CD4-positive, alpha-beta T cell treated with Interleukin-15 for 1 hour (primary cell): ENCODE measurements at places on chromosomes 11 and 22.

DNA sequence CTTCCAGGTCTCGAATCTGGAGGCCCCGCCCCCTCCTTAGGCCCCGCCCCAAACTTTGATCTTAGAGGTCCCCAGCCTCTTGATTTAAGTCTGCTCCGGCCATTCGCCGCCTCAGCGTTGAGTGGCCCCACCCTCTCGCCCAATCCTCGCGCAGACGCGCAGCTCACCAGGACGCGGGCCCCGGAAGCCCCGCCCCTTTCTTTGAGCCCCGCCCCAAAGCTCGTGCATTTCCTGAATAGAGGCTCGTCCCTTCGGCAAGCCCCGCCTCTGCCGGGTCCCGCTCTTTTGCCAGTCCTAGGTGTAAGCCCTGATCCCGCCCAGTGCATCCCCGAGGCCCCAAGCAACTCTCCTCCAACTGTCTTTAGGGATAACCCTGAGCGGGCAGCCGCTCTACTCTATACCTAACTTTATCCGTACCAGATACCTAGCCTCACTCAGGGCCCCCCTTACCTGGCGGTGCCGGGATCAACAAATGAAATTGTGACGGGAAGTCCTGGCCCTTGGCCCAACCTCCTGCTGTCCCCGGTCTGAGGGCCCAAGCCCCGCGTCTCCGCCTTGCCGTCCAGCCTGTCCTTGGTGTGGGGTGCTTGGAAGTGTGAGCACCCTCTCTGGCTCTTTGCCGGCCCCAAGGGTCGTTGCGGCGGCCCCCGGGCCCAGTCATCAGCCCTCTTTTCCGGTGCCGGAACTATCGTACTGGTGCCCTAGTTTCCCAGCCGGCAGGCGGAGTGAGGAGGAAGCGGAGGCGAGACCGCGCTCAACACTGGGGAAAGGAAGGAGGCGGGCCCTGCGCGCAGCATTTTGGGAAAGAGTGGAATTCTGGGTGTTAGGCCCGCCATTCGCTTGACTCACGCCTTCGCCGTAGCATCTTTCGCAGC is at the start of gene SNRPD3:
Gene SNRPD3, plus strand, starts transcription at position 835 of the 875 bp plus-strand sequence. CDS start 1,676 bp downstream, outside the sequence.
- DNase-seq: peak; percentile 99

GRCh38 chr11:92627615-92628256 is 341.7 kb upstream of the MTNR1B start:
- DNase-seq: no peak

DNA sequence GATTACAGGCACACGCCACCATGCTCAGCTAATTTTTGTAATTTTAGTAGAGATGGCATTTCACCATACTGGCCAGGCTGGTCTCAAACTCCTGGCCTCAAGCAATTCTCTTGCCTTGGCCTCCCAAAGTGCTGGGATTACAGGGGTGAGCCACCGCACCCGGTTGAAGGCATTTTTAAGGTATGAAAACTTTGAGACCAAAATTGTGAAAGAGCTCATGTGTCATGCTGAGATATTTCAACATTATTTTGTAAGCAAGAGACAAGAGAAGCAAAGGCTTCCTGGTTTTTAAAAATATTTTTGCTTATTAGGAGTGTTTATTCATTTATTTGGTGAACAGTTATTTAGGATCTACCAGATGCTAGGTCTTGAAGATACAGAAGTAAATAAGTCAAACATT is 6.8 kb downstream of the NHERF4 start:
- DNase-seq: no peak

DNA sequence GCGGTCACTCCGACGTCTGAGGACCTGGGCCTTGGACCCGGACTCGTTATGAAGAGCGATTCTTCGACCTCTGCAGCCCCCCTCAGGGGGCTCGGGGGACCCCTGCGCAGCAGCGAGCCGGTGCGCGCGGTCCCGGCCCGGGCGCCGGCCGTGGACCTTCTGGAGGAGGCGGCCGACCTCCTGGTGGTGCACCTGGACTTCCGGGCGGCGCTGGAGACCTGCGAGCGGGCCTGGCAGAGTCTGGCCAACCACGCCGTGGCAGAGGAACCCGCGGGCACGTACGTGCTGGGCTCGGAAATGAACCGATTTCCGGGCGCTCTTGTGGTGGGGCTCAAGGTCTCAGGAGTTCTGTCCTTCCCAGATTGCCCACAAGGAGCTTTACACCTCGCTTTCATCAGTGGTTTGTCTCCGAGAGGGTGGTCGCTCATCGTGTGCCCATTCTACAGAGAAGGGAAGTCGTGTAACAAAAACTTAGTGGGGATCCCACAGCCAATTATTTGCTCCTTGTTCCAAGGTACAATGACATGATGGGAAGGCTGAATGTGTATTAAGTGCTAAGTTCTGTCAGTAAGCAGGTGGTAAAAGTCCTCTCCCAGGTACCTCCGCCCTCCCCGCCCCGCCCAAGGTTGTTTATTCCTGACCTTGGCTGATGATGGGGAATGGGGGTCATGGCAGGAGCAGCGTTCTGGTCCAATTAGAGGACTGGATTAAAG is 695 bp downstream of the PEX26 start:
- no peak for DNase-seq

DNA sequence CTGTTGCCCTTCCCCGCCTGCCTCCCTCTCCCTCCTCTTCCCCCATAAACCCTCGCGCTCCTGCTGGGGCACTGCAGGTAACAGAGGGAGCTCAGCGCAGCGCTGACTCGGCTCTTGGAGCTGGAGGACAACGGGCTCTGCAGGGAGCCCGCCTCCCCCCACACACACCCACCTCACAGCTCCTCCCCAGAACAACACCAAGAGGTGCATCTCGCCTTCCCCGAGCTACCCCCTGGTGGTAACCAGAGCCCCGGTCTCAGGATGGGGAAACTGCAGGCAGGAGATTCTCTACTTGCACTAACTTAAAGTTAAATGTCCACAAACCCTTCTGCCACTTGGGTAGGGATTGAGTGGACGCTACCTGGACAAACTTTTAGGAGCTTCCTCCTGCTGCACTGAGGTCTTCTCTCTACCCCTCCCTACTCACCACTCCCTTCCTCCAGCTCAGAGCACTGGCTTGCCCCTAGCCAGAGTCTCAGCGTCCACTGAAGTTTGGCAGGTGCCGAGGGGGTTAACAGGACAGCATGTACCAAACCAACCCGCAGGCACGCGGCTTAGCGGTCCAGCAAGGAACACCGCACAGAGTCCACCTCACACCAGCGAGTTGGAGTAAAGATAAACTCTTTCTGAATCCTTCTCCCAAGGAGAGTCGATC is 4.0 kb upstream of the SCN4B start:
- DNase-seq: no peak

- no peak for DNase-seq
Measured at GRCh38 chr11:86980086-86980796, 25.0 kb upstream of the FZD4 start.

GRCh38 chr11:34749666-34750659 is 129.1 kb downstream of the EHF start:
- no peak for DNase-seq

DNA sequence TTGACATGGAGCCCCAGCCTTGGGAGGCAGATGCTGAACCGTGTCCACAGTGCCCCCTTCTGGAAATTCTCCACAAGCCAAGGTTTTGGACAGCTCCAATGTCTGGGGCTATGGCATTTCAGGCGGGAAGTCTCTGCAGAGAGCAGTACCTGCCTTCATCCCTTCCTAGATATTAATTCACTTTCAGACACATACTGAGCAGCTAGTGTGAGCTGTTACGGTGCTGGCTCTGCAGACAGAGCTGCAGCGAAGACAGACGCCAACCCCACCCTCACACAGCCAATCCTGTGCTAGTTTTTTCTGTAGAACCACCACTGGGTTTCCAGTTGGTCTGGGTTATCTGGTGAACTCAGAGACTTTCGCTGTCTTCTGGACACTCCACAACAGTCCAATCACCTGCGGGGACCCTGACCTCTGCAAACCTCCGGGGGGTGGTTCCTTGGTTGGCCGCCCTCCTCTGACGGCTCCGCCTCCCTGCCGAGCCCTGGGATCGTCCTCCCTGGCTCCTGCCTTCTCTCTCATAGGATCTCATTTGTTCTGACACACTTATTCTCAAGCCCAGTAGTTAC is 9.1 kb downstream of the LMF2 start:
- DNase-seq: peak; percentile 75

DNA sequence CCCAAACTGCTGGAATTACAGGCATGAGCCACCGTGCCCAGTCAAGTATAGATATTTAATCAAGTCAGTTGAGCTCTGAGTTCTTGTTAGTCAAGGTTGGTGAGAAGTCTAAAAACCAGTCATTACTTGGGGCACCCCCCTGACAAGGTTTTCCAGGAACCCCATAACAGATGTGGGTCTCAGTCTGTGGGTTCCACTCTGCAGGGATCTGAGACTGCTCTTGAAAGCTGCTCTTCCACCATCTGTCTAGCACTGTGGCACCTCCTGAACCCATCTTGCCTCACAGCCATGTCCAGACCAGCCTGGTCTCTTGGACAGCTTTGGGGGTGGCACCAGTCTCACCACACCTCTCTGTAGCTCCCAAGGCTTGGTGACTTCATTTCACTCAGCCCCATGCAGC is 44.3 kb upstream of the PLET1 start:
- DNase-seq: no peak

DNA sequence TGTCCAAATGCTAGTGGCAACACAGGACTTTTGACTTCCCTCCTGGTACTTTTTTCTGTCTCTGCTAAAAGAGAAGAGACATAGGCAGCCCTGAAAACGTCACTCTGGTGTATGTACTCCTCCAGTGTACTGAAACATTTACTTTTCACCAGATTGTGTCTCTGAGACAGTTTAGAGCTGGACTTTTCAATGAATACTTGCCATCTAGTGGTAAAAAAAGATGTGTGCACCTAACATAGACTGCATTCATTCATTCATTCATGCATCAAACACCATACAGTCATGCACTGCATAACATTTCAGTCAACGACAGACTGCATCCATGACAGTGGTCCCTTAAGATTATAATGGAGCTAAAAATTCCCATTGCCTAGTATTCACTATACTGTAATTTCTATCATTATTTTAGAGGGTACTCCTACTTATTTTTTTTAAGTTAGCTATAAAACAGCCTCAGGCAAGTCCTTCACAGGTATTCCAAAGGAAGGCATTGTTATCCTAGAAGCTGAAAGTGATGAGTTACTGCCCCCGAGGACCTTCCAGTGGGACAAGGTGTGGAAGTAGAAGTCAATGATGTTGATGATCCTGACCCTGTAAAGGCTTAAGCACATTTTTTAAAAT is 186.2 kb downstream of the SPON1 start:
- no peak for DNase-seq

DNA sequence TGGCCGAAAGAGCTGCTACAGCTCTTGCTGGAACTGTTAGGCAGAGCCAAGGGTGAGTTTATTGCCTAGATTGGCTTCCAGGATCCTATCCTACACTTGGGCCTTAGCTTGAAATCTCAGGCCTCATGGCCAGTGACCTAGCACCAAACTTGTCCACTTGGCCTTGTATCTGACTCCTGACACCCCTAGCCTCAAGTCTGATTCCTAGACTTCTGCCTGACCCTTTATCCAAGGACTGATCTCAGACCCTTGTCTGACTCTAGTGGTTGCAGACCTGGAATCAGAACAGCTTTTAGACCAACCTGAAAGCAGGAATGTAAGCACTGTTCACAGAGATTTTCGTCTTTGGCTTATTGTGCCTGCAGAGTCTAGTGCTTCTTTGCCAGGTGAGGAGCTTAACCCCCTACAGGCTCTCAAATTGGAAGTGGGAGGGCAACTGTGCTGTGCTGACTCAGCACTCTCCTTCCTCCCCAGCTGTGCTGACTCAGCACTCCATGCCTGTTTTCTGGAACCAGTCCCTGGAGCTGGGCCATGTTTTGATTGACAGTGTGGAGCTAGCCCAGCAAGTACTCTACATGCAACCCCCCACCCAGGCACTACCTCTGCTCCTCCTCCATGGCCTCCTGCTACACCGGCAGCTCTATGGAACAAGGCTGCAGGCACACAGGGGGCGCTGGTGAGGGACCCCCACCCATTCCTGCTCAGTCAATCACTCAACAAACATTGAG is 35.1 kb downstream of the RRP8 start:
- no peak for DNase-seq

GRCh38 chr11:116335891-116336290 is 436.9 kb downstream of the BUD13 start:
- DNase-seq: no peak

DNA sequence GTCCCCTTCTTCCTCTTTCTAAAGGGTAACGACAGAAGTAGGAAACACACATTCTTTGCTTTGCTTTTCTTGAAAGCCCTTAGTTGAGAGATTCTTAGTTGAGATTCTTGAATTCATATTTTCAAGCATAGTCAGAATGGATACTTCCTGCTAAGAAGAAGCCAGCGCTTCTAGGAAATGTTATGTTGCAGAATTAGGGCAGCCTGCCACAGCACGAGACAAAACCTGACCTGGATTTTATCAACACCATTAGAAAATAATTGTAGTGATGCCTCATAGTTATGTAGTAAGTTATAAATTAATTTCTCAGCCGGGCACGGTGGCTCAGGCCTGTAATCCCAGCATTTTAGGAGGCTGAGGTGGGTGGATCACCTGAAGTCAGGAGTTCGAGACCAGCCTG is 37.9 kb upstream of the NUP160 start:
- DNase-seq: no peak

- no peak for DNase-seq
Measured at GRCh38 chr11:90113541-90113940, 20.9 kb upstream of the NAALAD2 start.

DNA sequence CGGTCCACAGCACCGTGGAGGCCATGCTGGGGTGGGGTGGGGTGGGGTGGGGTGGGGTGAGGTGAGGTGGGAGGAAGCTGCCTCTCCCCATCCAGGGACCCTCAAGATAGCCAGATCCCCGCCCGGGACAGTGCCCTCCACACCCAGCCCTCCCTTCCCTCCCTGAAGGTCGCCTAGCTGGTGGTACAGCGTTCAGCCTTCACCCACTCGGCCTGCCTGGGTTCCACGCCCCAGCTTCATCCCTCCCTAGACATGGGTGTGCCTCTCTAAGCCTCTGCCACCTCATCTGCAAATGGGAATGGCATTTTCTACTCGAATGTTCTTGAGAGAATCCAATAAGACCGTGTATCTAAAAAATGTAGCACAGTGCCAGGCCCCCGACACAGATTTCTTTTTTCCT is 17.8 kb downstream of the KCTD17 start:
- DNase-seq: no peak

- DNase-seq: no peak
Measured at GRCh38 chr11:105148241-105148640, 8.7 kb upstream of the CARD18 start.

- no peak for DNase-seq
Measured at GRCh38 chr11:11987503-11988022, 20.9 kb downstream of the DKK3 start.

DNA sequence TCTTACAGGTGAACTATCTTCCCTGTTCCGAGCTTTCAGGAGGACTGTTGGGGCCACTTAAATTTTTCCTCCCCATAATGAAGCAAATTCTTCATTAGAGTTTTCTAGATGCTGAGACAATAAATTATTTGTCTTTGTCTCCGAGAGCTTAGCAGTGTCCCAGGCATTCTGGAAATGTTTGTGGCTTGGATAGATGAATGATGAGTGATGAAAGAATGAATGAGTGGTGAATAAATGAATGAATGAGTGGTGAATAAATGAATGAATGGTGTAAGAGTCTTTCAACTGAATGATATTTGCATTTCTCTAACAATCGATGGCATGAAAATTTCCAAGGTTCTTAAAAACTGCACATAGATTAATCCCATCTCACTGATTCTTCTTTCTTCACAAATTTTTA is 52.8 kb downstream of the AHNAK start:
- no peak for DNase-seq

GRCh38 chr11:25838918-25839625 is 492.9 kb upstream of the ANO3 start:
- DNase-seq: no peak

GRCh38 chr11:27004103-27004502 is 10.2 kb downstream of the FIBIN start:
- DNase-seq: no peak
